ENCODE measurements at places on chromosomes 4 and X. TPM values are rescaled to one million over a fixed set of nuclear protein-coding genes. Genes with fewer than 3 reads are reported as not detected.

Gene SORBS2
- 246 TPM for total RNA-seq

Gene TREX2
- total RNA-seq, result 0.21 TPM

Gene FAM9B
- not detected for total RNA-seq

Gene FATE1
- total RNA-seq, result not detected

Gene RAI2
- total RNA-seq, result 21.5 TPM

Gene TRIM61
- total RNA-seq, result not detected

Gene MAGEA9B
- total RNA-seq, result not detected

Gene TAF7L
- not detected for total RNA-seq

Gene CPEB2
- total RNA-seq, result 30.4 TPM

Gene RASGEF1B
- total RNA-seq, result 8.4 TPM

Gene CFAP99
- total RNA-seq, result not detected

Gene FAM47A
- total RNA-seq, result not detected

Gene FAM13A
- 13.2 TPM for total RNA-seq

Gene ADGRL3
- total RNA-seq, result 22.2 TPM

Gene CLCN4
- total RNA-seq, result 4.4 TPM

Gene MAGEA1
- total RNA-seq, result not detected

Gene ASB5
- not detected for total RNA-seq

Gene BANK1
- total RNA-seq, result not detected

Gene WAS
- total RNA-seq, result 29.5 TPM

Gene TMSB15A
- total RNA-seq, result not detected

Gene ARSJ
- 14.6 TPM for total RNA-seq

Gene SUPT20HL1
- 1.7 TPM for total RNA-seq

Gene PNCK
- total RNA-seq, result 1.4 TPM

Gene QRFPR
- 0.21 TPM for total RNA-seq

Gene PARM1
- total RNA-seq, result 116 TPM
